Spleen (tissue), 13 donors: ENCODE measurements at places on chromosomes 5 and 9. TPM values are rescaled to one million over a fixed set of nuclear protein-coding genes. Genes with fewer than 3 reads are reported as not detected.

DNA sequence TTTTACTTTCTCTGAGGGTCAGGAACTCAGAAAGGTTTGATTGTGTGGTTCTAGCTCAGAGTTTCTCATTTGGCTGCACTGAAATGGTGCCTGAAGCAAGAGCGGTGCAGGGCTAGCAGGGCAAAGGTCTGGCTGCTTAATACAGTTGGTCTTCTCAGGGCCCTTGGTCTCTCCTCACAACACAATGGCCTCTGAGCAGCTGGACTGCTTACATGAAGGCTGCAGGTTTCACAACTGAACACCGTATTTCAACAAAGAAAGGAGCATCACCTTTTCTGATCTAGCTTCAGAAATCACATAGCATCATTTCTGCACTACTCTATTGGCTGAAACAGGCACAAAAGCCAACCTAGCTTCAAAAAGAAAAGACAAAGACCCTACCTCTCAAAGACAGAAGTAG lies 122.2 kb downstream of the MLLT3 start:
- no peaks in the 10 kb centered on the region for H3K27me3 ChIP-seq
- peaks cover 5% of the 10 kb centered on the region for H3K4me1 ChIP-seq
- DNase-seq: no peak
- H3K27ac ChIP-seq: no peak overlapping the region

GRCh38 chr5:170190436-170191134 lies 42.2 kb upstream of the C5orf58 start:
- no peaks in the 10 kb centered on the region for H3K36me3 ChIP-seq
- no peak overlapping the region for H3K4me3 ChIP-seq
- no peak overlapping the region for H3K27ac ChIP-seq
- DNase-seq: no peak
- H3K4me1 ChIP-seq: no peaks in the 10 kb centered on the region

DNA sequence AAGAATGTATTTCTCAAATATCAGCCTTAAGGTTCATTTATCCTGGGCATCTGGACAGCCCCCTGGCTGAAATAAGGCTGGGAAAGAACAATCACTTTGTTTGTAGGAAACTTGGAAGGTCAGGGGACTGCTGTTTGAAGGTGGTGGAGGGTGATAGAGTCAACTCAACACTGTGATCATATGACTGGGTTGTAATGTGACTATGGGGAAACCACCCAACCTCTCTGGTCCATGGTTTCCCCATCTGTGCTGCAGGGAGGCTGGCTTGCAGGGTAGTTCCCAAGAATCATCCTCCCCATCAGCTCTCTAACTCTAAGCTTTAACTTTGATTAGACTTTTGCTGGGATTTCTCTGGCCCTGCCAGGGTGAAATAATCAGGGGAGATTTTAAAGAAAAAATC lies 10.0 kb downstream of the INSYN2B start:
- no peak overlapping the region for H3K4me3 ChIP-seq
- peaks cover 7% of the 10 kb centered on the region for H3K4me1 ChIP-seq
- no peak overlapping the region for H3K27ac ChIP-seq

DNA sequence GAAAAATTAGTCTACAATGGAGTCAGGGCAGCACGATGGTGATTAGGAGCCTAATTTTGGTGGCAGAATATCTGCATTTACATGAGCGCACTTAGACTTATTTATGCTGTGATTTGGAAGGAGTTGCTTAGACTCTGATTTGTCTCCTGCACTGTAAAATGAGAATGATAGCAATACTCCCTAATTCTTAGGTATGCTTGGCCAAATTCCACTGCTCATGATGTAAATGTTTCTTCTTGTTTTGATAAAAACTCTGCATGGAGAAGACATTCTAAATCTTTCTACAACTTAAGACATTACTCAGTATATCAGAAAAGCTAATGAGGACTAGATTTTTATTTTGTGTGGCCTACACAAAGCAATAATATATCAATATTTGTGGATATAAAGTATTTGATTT lies 205.4 kb downstream of the CDH18 start:
- no peak overlapping the region for H3K27ac ChIP-seq
- H3K36me3 ChIP-seq: no peaks in the 10 kb centered on the region
- no peak for DNase-seq
- H3K4me1 ChIP-seq: no peaks in the 10 kb centered on the region
- no peak overlapping the region for H3K4me3 ChIP-seq

DNA sequence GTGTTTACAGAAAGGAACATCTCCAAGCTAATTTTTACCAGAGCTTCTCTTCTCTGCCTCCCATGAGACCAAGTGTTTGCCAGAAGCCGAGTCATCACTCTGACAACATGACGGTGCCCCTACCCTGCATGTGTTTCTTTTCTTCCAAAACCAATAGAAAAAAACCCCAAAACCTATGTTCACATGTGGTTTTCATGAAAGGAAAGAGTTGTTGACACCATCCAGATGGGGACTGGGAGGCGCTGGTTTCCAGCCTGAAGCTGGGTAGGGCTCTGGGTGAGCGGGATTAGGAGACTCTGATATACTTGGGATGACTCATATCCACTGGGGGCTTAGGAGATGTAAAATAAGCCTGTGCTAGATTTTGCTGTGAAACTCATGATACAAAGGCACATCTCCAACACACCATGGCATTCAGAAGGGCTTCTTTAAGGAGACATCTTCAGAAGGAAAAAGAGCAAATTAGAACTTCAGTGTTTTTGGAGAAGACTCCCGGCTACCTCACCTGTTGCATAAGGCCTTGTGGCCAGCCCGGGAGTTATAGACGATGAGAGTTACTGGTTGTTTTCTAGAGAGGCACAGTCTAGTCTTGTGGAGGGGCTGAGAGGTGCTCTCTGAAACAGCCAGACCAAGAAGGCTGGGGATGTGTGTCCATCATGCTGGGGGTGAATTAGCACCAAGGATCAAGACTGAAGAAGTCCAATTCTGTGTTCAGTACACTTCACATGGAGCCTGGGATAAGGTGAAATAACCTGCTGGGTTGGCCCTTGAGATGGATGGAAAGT lies 108.9 kb upstream of the LHFPL2 start:
- peak overlapping the region; percentile 53 for H3K27ac ChIP-seq
- DNase-seq: no peak
- no peaks in the 10 kb centered on the region for H3K36me3 ChIP-seq
- peaks cover 10% of the 10 kb centered on the region for H3K4me1 ChIP-seq

DNA sequence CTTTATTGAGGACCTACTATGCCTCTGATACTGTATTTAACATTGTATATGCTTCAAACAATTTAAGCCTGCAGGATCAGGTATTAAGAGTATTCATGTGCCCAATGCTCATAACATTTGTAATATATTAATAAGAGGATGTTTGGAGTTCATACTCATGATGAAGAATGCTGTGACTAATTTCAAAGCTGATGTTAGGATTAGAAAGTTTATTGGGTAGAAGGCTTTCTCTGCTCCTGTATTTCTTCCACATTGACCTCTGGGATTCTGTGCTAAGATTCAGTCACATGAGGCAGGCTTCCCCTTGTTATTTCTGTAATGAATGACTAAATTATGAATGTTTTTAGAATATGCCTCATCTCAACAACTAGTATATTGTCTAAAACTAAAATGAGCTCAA lies 456.4 kb downstream of the NFIB start:
- H3K27ac ChIP-seq: no peak overlapping the region
- H3K4me3 ChIP-seq: no peak overlapping the region
- no peaks in the 10 kb centered on the region for H3K36me3 ChIP-seq

DNA sequence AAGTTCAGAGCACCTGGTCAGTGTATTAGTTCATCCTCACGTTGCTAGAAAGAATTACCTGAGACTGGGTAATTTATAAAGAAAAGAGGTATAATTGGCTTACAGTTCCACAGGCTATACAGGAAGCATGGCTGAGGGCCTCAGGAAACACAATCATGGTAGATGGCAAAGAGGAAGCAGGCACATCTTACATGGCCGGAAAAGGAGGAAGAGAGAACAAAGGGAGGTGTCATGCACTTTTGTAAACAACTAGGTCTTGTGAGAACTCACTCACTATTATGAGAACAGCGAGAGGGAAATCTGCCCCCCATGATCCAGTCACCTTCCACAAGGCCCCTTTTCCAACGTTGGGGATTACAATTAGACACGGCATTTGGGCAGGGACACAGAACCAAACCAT lies 28.8 kb upstream of the CAVIN4 start:
- no peaks in the 10 kb centered on the region for H3K27me3 ChIP-seq
- no peak for DNase-seq
- H3K27ac ChIP-seq: peak overlapping the region; percentile 25
- H3K4me3 ChIP-seq: no peak overlapping the region
- no peaks in the 10 kb centered on the region for H3K36me3 ChIP-seq

GRCh38 chr9:128702445-128702948 lies at the start of gene PKN3:
TSS of gene PKN3 (plus strand) at chr9:128702503. CDS start at chr9:128702916, 413 bp downstream.
- peak within 1 kb of the TSS; percentile 81 for H3K4me3 ChIP-seq
- H3K4me1 ChIP-seq: peaks cover 22% of the 10 kb centered on the region
- no peaks in the 10 kb centered on the region for H3K27me3 ChIP-seq
- peak; percentile 95 for DNase-seq

DNA sequence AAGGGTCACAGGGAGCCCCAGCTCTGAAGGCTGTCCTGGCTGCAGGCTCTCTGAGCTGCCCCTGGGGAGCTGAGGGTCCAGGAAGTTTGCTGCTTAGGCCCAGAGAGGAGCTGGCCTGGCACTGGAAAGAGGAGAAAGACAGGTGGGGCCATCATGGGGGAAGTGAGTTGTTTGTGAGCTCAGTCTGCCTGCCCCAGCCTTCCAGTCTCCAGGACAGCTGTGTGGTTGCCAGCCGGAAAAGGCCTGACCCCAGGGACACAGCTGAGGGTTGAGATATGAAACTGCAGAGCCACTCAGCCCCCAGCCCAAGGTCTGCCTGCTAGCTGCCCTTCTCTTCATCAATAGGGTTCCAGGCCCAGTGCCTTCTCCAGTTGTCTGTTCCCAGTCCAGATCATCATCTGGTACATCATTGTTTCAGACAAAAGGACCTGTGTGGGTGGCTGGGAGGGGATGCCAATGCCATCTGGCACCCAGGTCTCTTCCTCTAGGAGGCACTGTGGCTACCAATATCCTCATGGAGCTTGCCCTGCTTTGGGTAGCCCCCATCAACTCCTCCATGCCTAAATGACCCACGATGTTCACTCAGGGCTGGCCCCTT lies 4.3 kb upstream of the DDX41 start:
- no peaks in the 10 kb centered on the region for H3K27me3 ChIP-seq
- peaks cover 23% of the 10 kb centered on the region for H3K4me1 ChIP-seq
- no peak overlapping the region for H3K27ac ChIP-seq
- peak; percentile 64 for DNase-seq
- no peak overlapping the region for H3K4me3 ChIP-seq

GRCh38 chr5:117893211-117893610 lies 1095.1 kb downstream of the DTWD2 start:
- H3K4me3 ChIP-seq: no peak overlapping the region
- no peak for DNase-seq
- no peaks in the 10 kb centered on the region for H3K36me3 ChIP-seq
- H3K27ac ChIP-seq: no peak overlapping the region

- no peak overlapping the region for H3K4me3 ChIP-seq
- peak overlapping the region; percentile 10 for H3K27ac ChIP-seq
- H3K36me3 ChIP-seq: no peaks in the 10 kb centered on the region
Measured at GRCh38 chr9:99013550-99013949, 69.8 kb downstream of the COL15A1 start.

GRCh38 chr9:71383308-71383940 lies 262.0 kb upstream of the TRPM3 start:
- no peak overlapping the region for H3K4me3 ChIP-seq
- no peak overlapping the region for H3K27ac ChIP-seq
- no peaks in the 10 kb centered on the region for H3K4me1 ChIP-seq
- DNase-seq: no peak
- H3K36me3 ChIP-seq: no peaks in the 10 kb centered on the region

- no peaks in the 10 kb centered on the region for H3K27me3 ChIP-seq
- H3K4me1 ChIP-seq: peaks cover 40% of the 10 kb centered on the region
- H3K36me3 ChIP-seq: no peaks in the 10 kb centered on the region
- no peak overlapping the region for H3K27ac ChIP-seq
- H3K4me3 ChIP-seq: no peak overlapping the region
Measured at GRCh38 chr9:78035383-78035993, 3.9 kb upstream of the GNAQ start.

- H3K4me3 ChIP-seq: no peak overlapping the region
- no peaks in the 10 kb centered on the region for H3K4me1 ChIP-seq
- no peaks in the 10 kb centered on the region for H3K27me3 ChIP-seq
- no peak overlapping the region for H3K27ac ChIP-seq
Measured at GRCh38 chr9:32200896-32201295, 183.5 kb upstream of the ACO1 start.

GRCh38 chr9:27367921-27368315 lies 71.0 kb upstream of the EQTN start:
- peaks cover 47% of the 10 kb centered on the region for H3K4me1 ChIP-seq
- H3K27ac ChIP-seq: peak overlapping the region; percentile 41
- no peaks in the 10 kb centered on the region for H3K27me3 ChIP-seq
- no peak for DNase-seq
- no peak overlapping the region for H3K4me3 ChIP-seq

- H3K4me3 ChIP-seq: no peak overlapping the region
- no peaks in the 10 kb centered on the region for H3K36me3 ChIP-seq
- H3K4me1 ChIP-seq: no peaks in the 10 kb centered on the region
- no peak for DNase-seq
Measured at GRCh38 chr5:165242646-165243045, 1737.2 kb downstream of the MAT2B start.

Gene LRRC70
- 15.4 TPM for total RNA-seq

Gene CCDC69
- 99.4 TPM for total RNA-seq

Gene OR1J4
- not detected for total RNA-seq

Gene DDX41
- 91.8 TPM for total RNA-seq

Gene TNFSF8
- 15.9 TPM for total RNA-seq
